AG04450 (cell line): ENCODE measurements at places on chromosomes 11 and 22. TPM values are rescaled to one million over a fixed set of nuclear protein-coding genes. Genes with fewer than 3 reads are reported as not detected.

The ALDH3B1 gene
- polyA plus RNA-seq = 24.0 and 32.7 TPM in 2 replicates

DNA sequence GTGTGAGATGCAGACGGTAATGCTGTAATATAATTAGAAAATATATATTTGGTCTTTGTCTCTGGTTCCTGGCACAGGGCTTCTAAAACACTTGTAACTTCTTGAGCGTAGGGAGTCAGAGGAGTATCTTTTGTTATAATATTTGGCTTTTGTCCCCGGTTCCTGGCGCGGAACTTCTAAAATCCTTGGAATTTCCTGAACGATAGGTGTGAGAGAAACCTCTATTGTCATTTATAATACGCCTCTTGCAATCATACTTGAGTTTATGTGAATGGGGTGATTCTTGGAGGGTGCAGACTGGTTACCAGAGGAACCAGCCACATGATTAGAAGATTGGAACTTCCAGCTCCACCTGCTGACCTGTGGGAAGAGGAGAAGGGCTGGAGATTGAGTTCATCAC lies 54.1 kb upstream of the ZBED5 start:
- no peak for DNase-seq

The TMPRSS4 gene
- polyA plus RNA-seq = not detected in 2 replicates

GRCh38 chr22:20509344-20510047 lies 2.1 kb downstream of the MED15 start:
- peak; percentile 82 for DNase-seq

- no peak for DNase-seq
Observed at GRCh38 chr11:44067266-44067665, 1.2 kb downstream of the ACCS start.

The PRODH gene
- polyA plus RNA-seq = not detected in 2 replicates

DNA sequence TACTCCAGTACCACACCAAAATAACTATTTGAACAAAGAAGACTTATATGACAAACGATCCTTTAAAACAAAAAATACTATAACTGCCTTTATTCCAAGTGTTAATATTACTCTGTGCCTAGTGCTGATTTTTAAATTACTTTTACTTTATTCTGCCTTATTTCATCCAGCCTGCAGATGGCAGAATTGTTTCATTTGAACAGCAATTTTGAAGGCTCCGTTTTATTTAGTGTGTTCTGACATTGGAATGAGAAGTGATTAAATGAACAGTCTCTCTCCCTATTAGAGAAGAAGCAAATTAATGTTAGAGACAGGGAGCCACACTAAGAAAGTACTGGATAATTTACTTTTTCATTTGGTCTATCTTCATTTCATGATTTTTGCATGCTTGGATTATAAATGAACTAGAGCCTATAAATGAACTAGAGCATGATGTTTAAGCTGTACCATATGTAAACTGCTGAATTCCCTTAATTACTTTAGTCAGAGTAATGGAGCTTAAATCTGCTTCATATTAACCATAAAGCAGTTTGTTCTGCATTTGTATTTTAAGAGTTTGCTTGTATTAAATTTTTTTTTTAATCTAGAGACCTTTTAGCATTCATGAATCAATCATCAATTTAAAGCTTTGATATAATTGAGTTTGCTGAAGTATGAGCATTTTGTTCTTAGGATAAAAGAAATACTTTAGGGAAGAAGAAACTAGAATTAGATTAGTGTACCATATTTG lies 9.8 kb downstream of the PDHX start:
- no peak for DNase-seq

DNA sequence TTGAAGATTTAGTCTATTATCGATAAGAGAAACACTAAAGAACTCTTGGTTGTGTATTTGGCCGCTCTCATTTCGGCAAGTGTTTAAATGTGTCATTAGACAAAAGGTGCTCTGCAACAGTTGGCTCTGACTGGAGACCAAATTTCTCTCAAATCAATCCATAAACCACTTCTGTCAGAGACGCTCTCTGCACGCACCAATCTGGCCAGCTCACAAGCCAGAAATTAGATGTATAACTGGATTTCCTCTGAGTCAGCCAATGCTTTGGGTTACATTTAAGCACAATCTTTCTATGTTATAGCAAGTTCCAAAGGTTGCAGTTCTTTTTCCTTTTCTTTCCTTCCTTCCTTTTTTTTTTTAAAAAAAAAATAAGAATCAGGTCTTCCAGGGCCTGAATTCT lies 17.6 kb upstream of the PARVA start:
- DNase-seq = peak; percentile 34

DNA sequence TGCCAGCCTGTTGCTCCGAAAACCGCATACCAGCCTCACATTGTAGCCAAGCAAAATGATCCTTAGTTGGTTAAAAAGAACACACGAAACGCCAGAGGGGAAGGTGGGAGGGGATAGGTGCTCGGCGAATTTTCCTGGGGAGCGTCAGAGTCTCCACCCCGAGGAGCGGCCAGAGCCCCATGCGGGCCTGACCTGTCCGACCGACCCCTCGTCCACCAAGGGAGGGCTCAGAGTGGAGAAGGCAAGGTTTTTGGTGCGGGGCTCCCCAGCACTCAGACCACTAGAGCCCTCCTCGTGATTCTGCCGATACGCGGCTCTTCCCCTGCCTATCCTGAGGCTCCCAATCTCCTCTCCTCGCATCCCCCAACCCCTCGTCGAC lies 39.6 kb downstream of the DIXDC1 start:
- DNase-seq = no peak

DNA sequence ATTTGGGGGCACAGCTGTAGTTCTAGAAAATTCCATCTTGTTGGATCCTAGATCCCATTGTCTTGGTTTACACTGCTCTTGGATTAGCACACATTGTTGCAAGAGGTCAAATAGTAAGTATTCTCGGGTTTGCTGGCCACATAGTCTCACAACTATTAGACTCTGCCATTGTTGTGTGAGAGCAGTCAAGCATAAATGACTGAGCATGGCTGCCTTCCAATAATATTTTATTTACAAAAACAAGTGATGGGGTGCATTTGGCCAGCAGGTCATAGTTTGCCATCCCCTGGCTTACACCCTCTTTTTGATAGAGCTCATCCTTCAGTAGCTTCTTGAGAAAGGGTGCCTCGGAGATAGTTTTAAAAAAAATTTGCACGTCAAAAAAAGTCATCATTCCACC lies 77.9 kb upstream of the ALX4 start:
- DNase-seq = no peak

The GALNT18 gene
- 4.8 and 6.0 TPM in 2 replicates for polyA plus RNA-seq
